Activated CD8-positive, alpha-beta memory T cell treated with anti-CD3 and anti-CD28 coated beads for 1 hour (primary cell): ENCODE measurements at places on chromosomes 16 and 17.

DNA sequence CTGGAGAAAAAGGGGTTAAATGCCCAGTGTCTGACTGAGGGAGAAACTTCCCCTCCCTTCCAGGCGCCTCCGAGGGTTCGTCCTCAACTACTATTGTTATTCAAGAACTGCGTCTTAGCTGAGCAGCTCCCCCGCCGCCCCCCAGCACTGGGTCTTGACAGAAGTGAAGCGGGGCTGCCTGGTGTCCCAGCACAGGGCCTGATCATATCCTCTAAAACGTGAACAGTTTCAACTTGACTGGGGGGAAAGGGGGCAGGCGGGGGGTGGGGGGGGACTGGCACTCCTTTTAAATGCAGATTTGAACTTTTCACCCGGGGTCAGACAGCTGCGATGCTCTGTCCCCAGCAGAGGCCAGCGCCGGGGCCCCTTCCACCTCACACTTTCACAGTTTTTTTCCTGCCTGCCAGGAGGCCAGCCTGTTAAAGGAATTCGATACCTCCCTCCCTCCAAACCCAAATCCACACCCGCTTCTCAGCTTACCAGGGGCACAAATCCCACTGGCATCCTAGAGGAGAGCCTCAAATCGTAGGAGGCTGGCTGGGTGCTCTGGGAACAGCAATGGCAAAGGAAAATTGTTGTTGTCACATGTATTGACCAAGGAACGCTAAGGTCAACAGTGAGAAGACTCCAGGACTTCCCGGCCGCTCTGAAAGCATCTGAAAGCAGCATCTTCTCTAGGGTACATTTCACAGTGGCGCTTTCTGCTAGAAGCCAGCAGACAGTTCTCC, 14.5 kb downstream of the ZFHX3 start:
- no peak for DNase-seq

- no peak for DNase-seq
Measured at GRCh38 chr16:48479955-48480354, 94.7 kb upstream of the SIAH1 start.

DNA sequence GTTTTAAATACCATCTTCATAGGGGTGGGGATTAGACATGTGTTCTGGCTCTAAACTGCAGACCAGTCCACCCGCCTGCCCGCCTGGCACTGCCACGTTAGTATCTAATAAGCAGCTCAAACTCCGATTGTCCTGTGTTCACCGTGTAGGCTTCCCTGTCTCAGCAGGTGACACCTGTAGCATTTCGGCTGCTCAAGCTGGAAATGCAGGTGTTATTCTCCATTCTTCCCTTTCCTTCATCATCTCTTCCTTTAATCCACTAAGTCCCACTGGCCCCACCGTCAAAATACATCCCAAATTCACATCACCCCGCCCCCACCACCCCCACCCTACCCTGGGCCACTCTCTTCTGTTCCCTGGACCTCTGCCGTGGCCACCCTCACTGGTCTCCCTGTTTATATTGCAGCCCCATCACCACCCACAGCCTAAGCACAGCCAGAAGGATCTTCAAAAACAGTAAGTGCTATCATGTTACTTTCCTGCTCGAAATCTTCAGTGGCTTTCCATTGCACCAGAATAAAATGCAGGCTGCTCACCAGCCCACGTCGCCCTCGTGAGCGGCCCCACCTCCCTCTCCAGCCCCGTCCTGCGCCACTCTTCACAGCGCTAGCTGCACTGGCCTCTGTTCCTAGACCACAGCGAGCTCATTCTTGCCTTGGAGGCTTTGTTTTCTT, 65.1 kb downstream of the RTN4RL1 start:
- DNase-seq = no peak

- no peak for DNase-seq
Measured at GRCh38 chr17:16352667-16353316, 477 bp downstream of the CENPV start.

- no peak for DNase-seq
Measured at GRCh38 chr16:29727452-29727851, 18.3 kb downstream of the C16orf54 start.

- no peak for DNase-seq
Measured at GRCh38 chr16:12951392-12951791, 50.0 kb downstream of the SHISA9 start.

GRCh38 chr16:77393955-77394354, 40.9 kb downstream of the ADAMTS18 start:
- DNase-seq = no peak

- DNase-seq = no peak
Measured at GRCh38 chr17:82685291-82685690, 13.2 kb downstream of the RAB40B start.

DNA sequence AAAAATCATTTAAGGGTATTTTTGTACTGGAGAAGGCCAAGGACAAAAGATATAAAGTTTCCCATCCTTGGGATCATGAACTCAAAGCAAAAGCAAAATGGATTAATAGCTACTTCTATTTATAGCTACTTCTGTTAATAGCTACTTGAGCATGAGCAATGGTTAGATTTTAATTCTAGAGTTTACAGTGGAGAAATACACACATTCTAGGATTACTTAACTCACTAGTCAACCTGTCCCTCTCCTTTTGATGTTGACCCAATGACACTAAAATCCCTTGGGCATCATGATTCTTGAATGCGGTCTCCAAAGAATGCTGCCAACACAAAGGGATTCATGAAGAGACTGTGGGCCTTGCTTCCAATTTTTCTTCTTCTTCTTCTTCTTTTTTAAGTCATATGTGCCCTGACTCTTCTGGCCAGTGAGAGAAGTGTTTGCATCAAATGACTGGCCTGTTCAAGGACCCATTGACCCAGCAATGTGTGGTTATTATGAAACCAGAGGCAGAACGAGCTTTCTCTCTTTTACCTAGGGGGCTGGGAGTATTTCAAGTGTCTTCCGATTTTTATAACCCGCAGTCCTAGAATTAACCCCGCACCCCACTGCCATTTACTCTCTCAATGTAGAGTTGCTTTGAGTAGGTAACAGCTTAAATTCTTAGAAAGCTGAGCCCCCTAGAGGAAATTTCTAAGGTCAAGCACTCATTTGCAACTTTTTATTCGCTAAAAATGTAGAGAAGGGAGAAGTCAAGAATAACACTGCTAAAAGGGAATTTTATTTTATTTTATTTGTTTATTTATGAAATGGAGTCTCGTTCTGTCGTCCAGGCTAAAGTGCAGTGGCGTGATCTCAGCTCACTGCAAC, 34.6 kb downstream of the OTOA start:
- no peak for DNase-seq

DNA sequence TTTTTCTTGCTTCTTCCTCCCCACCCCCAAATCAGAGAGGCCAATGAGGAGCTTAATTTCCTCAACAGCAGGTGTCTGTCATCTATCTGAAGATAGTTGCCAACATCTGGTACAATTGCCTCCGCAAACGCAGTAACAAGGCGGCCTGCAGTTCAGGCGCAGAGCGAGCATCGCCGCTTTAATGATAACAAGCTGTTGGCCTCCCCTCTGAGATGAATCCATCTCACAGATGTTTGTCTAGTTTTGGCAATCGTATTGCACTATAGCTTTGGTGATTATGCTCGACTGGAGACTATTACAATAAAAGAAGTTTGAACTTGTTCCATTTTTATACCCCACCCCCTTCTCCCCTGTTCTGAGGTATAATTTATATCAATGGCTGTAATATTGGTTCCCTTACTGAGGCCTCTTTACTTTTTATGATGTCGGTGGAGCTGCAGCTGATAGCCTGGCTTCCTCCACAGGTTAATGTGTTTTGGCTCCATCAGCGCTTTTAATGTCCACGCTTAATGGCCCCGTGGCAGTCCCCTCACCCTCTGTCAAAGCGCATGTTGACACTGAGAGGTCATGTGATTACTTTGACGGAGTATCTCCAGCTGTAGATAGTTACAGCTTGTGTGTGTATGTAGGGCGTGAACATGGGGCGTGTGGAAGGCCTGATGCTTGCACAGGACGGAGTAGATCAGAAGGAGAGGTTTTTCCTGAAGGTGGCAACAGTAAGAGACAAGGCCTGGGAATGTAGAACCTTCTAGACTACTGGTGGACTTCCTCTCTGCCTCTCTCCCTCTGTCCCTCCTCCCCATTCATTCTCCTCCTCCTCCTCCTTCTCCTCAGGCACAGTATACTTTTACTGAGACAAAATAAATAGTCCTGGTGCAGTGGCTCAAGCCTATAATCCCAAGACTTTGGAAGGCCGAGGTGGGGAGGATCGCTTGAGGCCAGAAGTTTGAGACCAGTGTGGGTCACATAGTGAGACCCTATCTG, 164.7 kb downstream of the MSI2 start:
- DNase-seq = no peak

DNA sequence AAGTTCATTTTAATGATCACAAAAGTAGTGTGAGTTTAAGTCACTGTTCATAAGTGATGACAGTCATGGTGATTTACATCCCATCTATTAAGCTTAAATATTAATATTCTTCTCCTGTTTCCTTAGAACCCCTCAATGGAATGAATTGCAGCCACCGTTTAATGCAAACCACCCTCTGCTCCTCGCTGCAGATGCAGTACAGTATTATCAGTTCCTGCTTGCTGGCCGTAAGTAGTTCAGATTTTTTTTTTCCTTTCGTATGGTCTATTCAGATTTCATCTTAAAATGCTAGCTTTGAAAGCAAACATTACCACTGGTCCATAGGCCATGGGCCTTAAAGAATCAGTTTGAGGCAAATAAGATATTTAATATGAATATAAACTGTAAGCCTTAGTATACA, 359.0 kb upstream of the TBX2 start:
- DNase-seq = no peak

DNA sequence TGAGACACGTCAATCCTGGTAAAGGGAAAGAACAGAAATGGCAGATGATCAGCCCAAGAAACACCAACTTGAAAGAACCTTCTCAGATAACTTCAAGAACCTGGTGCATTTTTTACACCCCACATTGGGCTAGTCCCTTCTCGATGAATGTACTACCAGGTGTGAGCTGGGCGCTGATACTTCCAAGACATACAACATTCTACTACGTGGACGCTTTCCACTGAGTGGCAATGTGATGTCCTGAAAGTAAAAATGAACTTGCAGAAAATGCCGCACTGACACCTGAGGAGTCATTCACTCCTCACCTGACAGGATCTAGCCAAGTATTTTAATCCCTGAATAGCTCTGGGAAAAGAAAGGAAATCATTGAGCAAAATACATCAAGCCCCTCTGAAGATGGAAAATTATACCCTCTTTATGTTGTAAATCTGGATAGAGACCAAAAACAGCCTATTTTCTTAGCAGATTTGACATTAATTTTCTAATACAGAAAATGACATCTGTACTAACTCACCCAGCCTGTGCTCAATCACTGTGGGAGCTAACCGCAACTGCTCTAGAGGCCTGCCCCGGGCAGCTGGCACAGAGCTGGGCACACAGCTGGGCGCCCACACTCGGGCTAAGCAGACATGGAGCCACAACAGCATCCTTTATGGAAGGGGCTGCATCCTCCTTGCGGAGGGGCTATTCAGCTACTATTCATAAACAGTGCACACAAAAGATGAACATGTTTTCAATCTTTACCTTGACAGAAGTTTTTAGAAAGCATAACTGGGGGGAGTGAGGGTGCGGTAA, 16.2 kb downstream of the SNN start:
- DNase-seq = no peak
